ENCODE measurements at places on chromosomes 7 and 10. TPM values are rescaled to one million over a fixed set of nuclear protein-coding genes. Genes with fewer than 3 reads are reported as not detected.

CLDN15 gene
- total RNA-seq = 17.1 TPM

CPA2 gene
- not detected for total RNA-seq

MALRD1 gene
- 0.96 TPM for total RNA-seq

- no peaks in the 10 kb centered on the region for H3K27me3 ChIP-seq
- no peak for DNase-seq
- no peaks in the 10 kb centered on the region for H3K4me1 ChIP-seq
- H3K36me3 ChIP-seq = peaks cover 5% of the 10 kb centered on the region
- no peak overlapping the region for H3K4me3 ChIP-seq
These were observed 144.8 kb downstream of the MYOF start for GRCh38 chr10:93337309-93337721.

DNA sequence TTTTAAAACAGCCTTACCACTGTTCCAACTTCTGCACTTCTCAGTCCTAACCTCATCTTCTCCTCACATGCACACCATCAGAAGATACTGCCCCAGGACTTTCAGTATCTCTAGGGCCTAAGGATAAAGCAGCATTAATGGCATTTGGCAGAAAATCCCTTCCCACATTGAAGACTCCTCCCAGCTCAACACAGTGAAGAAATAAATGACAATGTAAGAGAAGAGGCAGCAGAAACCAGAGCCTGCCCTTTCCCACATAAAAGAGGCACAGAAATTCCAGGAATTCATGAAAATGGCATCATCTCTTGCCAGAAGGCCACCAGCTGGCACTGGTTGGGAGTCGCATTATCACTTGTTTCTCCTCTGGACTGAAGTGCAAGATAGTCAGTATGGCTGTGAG lies 3.7 kb downstream of the GCC1 start:
- no peaks in the 10 kb centered on the region for H3K36me3 ChIP-seq
- no peaks in the 10 kb centered on the region for H3K4me1 ChIP-seq
- no peaks in the 10 kb centered on the region for H3K27me3 ChIP-seq
- no peak overlapping the region for H3K4me3 ChIP-seq

Measured in breast epithelium (tissue), 4 donors.